B cell (primary cell): ENCODE measurements at places on chromosomes 6 and 20. TPM values are rescaled to one million over a fixed set of nuclear protein-coding genes. Genes with fewer than 3 reads are reported as not detected.
A peak's percentile ranks its signal among the peaks of the same experiment; 100 is the strongest.

DNA sequence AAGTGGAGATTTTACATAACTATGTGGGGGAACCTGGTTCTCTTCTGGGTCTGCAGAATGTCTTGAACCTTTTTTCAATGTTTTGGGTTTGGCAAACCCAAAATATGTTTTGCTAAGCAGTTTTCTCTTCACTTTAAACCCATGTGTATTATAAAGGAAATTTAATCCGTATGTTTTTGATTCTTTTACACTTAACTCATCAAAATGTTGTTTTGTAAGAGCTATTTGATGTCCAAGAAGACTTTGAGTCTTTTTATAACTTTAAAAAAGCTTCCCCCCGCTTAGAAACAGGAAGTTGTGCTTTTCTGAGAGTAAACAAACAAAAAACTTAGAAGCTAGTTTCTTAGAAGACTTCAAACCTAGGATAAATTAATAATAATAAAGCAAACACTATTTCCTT, 81.9 kb upstream of the CEP162 start:
- H3K27me3 ChIP-seq, result no peaks in the 10 kb centered on the region
- H3K4me3 ChIP-seq, result no peak overlapping the region
- no peaks in the 10 kb centered on the region for H3K4me1 ChIP-seq
- no peak overlapping the region for H3K27ac ChIP-seq

- no peaks in the 10 kb centered on the region for H3K36me3 ChIP-seq
- H3K4me1 ChIP-seq, result no peaks in the 10 kb centered on the region
- H3K27me3 ChIP-seq, result no peaks in the 10 kb centered on the region
- DNase-seq, result no peak
- no peak overlapping the region for H3K4me3 ChIP-seq
Observed at GRCh38 chr6:139438775-139439174, 64.3 kb upstream of the CITED2 start.

DNA sequence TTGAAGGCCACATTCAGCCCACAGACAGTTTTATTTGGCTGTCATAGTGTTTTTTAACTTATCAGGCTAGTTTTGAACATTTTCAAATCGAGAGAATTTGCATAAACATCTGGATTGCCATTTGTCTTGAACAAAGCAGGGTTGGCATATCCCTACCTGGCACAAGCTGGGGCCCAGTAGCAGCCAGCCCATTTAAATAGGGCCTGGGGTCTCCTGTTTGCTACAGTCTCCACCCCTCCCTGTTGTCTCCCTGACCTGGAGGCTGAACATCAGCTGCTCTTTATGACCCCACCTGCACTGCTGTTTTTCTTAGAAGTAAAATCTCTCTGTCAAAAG, 10.5 kb downstream of the BCAS4 start:
- H3K36me3 ChIP-seq, result peaks cover 7% of the 10 kb centered on the region
- peak overlapping the region; percentile 60 for H3K27ac ChIP-seq
- no peaks in the 10 kb centered on the region for H3K27me3 ChIP-seq
- peaks cover 60% of the 10 kb centered on the region for H3K4me1 ChIP-seq

- no peak overlapping the region for H3K27ac ChIP-seq
- peaks cover 46% of the 10 kb centered on the region for H3K4me1 ChIP-seq
- DNase-seq, result no peak
Observed at GRCh38 chr6:13365320-13365719, 37.0 kb upstream of the TBC1D7 start.

DNA sequence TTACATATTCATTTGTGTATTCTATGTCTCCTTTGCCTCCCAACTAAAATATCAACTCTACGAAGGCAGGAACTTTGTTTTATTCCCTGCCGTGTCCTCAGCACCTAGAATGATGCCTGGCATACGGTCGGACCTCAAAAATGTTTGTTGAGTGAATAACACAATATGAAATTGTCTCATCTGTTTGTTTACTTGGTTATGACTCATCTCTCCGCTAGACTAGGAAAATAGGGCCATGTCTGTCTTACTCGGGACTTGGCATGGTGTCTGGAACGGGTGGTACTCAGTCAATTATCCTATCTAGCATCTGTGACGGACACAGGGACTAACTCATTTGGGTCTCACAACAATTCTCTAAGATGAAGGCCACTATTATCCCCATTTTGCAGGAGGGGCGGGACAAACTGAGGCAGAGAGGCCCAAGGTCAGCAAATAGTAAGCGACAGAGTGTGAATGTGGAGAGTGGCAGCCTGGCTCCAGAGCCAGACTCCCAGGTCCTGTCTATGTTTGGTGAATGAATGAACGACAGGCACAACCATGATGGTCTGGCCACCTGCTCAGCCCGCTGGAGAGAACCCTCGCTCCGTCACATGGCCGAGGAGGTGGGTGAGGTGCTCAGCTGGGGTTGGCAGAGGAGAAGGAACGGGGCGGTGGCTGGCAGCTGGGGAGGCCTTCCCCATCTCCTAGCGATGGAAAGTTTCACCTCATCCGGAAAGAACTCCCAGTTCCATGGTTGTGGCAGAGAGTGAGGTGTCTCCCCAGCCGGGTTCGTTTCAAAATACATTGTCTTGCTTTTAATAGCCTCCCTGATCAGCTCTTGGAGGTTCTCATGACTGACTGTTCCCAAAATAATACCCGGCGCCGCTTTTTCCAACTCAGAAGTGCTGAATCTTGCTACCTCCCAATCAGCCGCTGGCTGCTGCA, 27.6 kb upstream of the NFATC2 start:
- H3K4me1 ChIP-seq, result no peaks in the 10 kb centered on the region
- no peak overlapping the region for H3K4me3 ChIP-seq
- H3K36me3 ChIP-seq, result no peaks in the 10 kb centered on the region

GRCh38 chr20:2760297-2760951, 40.0 kb downstream of the CPXM1 start:
- H3K4me1 ChIP-seq, result no peaks in the 10 kb centered on the region
- DNase-seq, result no peak
- no peaks in the 10 kb centered on the region for H3K36me3 ChIP-seq

DNA sequence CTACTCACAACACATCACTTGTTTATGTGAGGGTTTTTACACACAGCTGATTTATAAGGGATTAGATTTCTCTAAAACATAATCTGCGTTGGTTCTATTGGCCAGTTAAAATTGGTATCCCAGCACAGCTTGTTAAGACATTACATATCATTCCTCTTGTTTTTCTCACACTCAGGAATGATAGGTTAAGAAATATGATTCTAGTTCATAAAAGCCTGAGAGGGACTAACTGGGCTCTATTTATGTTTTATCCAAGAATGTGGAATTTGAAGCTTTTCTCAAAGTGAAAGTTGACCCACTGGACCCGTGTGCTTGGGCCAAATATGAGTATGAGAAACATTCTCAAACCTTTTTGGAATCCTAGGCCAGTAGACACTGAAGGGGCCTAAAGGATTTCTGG, 117.3 kb downstream of the TMEM170B start:
- H3K27ac ChIP-seq, result no peak overlapping the region
- H3K4me3 ChIP-seq, result no peak overlapping the region
- H3K4me1 ChIP-seq, result peaks cover 5% of the 10 kb centered on the region
- no peak for DNase-seq
- H3K36me3 ChIP-seq, result no peaks in the 10 kb centered on the region
- peaks cover 6% of the 10 kb centered on the region for H3K27me3 ChIP-seq

DNA sequence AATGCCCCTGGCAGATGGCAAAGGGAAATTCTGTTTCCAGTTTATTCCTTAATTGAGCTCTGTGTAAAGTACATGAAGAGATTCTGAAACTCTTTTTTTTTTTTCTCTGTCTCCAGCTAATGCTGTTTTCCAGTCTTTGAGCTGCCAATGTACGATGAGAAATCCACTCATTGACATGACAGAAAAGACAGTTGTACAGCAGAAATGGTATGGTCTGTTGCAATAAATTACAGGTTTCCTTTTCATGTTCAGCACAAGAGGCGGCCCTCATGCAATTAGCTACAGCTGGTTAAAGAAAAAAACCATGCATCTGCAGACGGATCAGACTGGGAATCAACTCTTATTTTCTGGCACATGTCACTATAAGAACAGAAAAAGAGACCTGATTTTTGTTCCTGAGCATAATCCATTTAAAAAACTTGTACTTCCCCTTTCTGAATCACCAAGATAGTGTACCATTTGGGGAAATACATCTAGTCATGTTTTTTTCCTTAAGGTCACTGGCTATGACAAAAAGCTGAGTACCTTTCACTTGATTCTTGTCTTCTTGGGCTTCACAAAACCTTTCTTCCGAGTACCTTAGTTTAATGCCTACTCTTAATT, 289.8 kb upstream of the PREP start:
- H3K36me3 ChIP-seq, result no peaks in the 10 kb centered on the region
- no peaks in the 10 kb centered on the region for H3K4me1 ChIP-seq
- no peak for DNase-seq
- no peak overlapping the region for H3K27ac ChIP-seq
- peaks cover 3% of the 10 kb centered on the region for H3K27me3 ChIP-seq

GRCh38 chr6:35454391-35455110, 2.4 kb downstream of the FANCE start:
- no peak for DNase-seq
- no peak overlapping the region for H3K4me3 ChIP-seq
- H3K36me3 ChIP-seq, result peaks cover 14% of the 10 kb centered on the region
- H3K27me3 ChIP-seq, result no peaks in the 10 kb centered on the region
- H3K4me1 ChIP-seq, result peaks cover 17% of the 10 kb centered on the region

- H3K4me1 ChIP-seq, result peaks cover 28% of the 10 kb centered on the region
- H3K27me3 ChIP-seq, result no peaks in the 10 kb centered on the region
- H3K36me3 ChIP-seq, result no peaks in the 10 kb centered on the region
- DNase-seq, result no peak
Observed at GRCh38 chr6:156870924-156871539, 93.9 kb downstream of the ARID1B start.

DNA sequence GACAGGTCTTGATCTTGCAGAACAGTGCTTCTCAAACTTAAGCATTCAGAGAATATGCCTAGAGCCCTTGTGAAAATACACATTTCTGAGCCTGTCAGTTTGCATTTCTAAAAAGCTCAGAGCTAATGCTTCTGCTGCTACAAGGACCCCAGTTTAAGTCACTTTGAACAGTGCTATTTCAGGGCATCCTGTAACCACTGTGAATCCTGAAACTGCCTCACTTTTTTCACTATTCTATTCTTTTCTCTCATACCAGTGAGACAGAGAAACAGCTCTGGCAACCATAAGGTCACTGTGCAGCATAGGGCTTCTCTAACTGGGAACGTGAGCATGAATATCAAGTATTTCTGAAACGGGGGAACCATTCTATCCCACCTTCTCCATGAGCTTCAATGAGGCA, 51.2 kb downstream of the LGSN start:
- H3K4me1 ChIP-seq, result no peaks in the 10 kb centered on the region
- no peak for DNase-seq
- no peaks in the 10 kb centered on the region for H3K27me3 ChIP-seq
- H3K4me3 ChIP-seq, result no peak overlapping the region

- no peaks in the 10 kb centered on the region for H3K36me3 ChIP-seq
- no peak overlapping the region for H3K4me3 ChIP-seq
- H3K27me3 ChIP-seq, result no peaks in the 10 kb centered on the region
- no peak overlapping the region for H3K27ac ChIP-seq
- H3K4me1 ChIP-seq, result peaks cover 4% of the 10 kb centered on the region
Observed at GRCh38 chr6:141552463-141552862, 580.3 kb upstream of the GJE1 start.

TCP1 gene
- 137 and 150 TPM in 2 replicates for total RNA-seq

DNA sequence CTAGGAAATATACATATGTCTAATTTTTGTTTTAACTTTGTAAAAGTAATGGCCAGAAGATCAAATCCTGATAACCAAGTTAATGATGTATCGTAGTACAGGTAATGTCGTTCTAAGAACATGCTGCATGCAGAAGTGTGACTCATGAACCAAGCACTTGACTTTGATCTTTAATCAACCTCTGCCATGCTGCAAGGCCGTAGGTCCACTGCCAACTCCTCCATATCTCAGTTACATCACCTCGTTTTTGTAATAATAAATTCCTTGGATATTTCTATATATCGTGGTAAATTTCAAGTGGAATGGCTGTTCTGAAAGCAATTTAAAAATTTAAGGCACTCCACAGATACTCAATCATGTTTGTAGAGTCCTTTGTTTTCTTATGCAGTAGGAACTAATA, 771.7 kb downstream of the EPHA7 start:
- no peaks in the 10 kb centered on the region for H3K27me3 ChIP-seq
- no peaks in the 10 kb centered on the region for H3K4me1 ChIP-seq
- H3K4me3 ChIP-seq, result no peak overlapping the region
- no peak for DNase-seq
- no peaks in the 10 kb centered on the region for H3K36me3 ChIP-seq
- no peak overlapping the region for H3K27ac ChIP-seq
